ENCODE measurements at places on chromosomes 4 and X.

- DNase-seq: no peak
Measured at GRCh38 chrX:56000729-56001128, 231.4 kb upstream of the KLF8 start.

DNA sequence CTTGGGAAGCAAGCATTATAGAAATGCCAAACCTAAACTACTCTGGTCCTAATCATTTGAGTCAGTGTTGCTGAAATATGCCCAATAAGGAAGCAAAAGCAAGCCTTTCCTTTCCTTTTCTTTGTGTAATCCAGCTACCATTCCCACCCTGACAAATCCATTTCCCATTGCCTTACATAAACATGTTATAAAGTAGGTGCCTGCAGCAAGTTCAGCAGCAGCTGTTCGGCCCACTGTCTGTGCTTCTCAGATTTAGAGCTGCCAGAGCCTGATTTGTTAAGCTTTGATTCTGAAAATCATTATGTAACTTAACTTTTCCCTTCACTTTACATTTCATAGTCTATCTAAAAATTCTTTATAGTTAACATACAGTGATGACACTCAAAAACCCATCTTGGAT, 148.6 kb downstream of the EPHA5 start:
- DNase-seq: no peak

DNA sequence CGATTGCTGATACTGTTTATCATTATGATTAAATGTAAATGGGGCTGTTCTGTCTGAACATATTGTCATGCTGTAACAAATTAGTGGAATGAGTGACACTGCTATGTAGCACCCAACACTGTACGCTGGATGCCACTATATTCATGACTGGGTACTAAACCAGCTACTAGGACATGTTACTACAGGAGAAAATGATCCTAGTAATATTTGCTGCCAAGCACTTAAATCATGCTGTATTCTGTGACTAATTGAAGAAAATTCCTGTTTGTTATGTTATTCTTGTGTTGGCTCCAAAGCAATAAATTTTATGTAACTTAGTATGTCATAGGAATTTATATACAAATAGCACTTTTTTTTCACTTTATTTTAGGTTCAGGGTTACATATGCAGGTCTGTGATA, 804.2 kb downstream of the CENPC start:
- no peak for DNase-seq

DNA sequence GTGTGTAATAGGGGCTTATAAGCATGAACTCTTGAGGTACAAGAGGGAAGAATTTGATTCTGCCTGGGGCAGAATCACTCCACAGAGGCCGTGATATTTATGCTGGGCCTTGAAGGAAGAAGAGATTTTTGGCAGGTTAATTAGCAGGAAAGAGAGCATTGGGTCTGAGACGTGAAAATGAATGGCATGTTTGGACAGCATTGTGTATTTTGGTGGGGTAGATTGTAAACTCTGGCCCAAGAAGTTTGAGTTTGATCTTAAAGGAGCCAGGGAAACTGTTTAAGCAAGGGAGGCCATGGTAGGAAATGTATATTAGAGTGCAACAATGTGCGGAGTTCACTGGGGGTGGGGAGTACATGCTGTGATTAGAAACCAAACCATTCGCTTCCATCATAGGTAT, 62.4 kb downstream of the NPNT start:
- DNase-seq: no peak

GRCh38 chrX:154368630-154369448, 5.6 kb downstream of the FLNA start:
- no peak for DNase-seq

DNA sequence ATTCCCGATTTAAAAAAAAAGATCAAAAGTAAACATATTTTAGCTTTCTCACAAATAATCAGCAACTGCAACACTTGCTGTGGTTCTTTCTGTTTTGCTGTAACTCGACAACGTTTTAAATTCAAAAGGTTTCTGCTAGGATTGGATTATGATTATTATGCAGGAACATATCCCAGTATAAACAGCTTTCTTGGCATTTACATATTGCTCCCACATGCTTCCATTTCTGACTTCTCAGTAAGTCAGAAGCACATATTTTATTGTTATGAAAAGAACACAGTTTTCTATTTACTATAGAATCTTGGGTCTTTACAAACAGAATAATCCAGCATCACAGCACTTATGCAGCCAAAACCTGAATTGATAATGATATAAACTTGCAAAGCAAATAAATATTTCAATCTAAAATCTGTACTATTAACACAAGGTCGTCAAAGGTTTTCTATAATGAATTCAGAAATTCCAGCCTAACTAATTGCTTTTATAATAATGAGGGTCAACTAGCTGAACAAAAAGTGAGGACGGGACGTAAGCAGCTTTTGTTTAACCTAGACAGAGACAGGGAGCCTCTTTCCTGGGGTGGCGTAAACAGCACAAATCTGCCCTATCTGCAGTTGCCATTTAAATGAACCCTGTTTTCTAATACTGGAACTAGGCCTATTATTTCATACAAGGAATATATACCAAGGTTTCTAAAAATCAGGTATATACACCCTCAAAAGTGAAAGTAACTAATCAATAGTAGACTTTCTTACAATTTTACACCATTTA, 9.8 kb upstream of the PCDH18 start:
- DNase-seq: no peak

GRCh38 chr4:90580326-90580725, 453.1 kb downstream of the CCSER1 start:
- DNase-seq: no peak

GRCh38 chrX:107871136-107871535, 45.5 kb downstream of the MID2 start:
- no peak for DNase-seq

GRCh38 chr4:93065790-93066189, 762.0 kb downstream of the GRID2 start:
- no peak for DNase-seq

- DNase-seq: no peak
Measured at GRCh38 chrX:15356444-15356843, 21.1 kb upstream of the PIGA start.

DNA sequence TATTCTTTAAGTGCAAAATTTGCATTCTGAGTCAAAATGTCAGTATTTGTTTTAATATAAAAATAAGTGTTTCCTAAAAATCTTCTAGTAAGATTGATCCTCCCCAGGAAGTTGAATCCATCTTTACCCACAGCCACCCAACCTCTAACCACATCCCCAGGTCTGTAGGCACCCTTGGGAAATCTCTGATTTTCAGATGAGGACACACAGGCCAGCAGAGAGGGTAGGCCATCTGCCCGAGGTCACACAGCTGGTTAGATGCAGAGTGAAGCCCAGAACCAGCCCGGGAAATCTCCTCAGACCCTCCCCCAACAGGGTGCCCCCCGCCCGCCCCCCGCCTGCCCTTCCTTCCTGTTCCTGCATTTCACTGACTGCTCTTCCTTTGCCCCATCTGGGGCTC, 277.5 kb downstream of the FBXW7 start:
- no peak for DNase-seq
